ENCODE measurements at places on chromosomes 5 and 9.

DNA sequence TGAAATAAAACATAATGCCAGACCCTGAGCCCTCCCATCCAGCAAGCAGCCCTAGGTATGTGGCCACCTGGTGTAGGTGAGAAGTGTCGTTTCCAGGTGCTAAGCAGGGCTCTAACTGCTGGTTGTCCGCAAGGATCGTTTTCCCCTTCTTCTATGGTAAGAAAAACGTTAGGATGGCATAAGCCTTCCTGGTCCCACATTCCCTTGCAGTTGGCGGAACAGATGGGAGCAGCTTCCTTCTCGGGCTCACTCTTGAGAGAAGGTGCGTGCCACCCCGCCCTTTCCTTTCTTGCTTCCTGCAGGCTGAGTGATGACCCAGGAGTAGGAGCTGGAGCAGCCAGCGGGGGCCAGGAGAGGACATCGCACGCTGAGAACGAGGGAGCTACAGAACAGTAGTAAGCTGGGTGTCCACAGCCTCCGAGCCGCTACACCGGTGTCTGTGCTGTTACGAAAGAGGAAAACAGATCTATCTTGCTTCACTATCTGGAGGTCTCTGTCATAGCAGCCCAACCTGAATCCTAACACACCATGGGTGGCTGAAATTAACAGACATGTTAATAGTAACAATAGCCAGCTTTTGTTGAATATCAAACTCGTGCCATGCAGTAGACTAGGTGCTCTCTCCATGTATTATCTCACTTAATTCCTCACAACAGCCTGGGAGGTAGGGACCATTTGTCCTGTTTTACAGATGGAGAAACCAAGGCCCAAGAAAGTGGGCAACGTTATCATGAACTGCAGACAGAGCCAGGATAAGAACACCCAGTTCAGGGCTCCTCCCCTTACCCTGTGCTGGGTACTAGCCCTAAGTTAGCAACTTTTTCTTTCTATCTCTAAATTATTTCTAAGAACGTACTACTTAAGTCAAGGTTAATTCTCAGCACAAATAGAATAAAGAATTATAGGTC, 139.8 kb downstream of the COL23A1 start:
- no peak for DNase-seq

- no peak for DNase-seq
These were observed 102.8 kb upstream of the SMIM23 start for GRCh38 chr5:171682801-171683200.

DNA sequence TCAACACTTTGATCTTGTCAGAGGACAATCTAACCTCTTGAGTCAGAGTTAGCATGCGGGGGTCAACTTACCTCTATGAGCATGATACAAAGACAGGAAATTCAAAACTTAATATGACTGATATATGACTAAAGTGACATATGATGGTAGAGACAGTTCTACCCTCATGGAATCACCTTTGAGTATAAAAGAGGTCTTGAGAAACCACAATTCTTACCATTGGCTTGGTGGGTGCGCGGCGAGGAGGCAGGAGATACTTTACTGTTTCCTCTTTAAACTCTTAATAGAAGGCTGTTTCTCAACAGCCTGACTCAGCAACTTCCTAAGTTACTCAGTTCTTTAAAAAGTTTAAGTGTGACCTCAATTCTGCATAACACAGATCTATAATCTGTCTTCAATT, 372.8 kb downstream of the KIAA0825 start:
- DNase-seq: no peak

- no peak for DNase-seq
These were observed 272.2 kb downstream of the PLK2 start for GRCh38 chr5:58187432-58188261.

- no peak for DNase-seq
These were observed 367.7 kb upstream of the SLC30A5 start for GRCh38 chr5:68725905-68726683.

- no peak for DNase-seq
These were observed 10.3 kb downstream of the RUSC2 start for GRCh38 chr9:35500130-35500748.

DNA sequence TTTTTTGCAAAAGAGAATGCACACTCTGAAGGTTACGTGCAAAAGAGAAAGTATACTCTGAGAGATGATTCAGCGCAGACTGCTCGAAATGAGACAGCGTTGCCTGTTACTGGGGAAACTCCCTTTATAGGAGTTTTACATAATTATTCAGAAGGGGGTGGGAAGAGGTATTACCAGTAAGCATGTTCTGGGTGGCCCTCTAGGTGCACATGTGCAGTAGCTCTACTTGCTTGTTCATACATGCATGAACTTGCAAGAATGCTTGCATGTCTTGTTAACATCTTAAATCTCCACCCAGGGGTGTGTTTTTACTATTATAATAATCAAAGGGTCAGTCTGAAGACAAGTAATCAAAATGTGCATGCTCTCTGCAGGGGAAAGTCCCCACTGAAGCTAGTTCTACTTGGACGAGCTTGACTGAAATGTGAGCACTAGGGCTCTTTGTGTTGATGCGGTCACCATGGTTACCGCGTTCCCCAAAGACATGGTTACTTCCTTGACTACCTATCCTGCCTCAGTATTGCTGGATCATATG, 75.5 kb downstream of the SGCD start:
- peak; percentile 14 for DNase-seq

DNA sequence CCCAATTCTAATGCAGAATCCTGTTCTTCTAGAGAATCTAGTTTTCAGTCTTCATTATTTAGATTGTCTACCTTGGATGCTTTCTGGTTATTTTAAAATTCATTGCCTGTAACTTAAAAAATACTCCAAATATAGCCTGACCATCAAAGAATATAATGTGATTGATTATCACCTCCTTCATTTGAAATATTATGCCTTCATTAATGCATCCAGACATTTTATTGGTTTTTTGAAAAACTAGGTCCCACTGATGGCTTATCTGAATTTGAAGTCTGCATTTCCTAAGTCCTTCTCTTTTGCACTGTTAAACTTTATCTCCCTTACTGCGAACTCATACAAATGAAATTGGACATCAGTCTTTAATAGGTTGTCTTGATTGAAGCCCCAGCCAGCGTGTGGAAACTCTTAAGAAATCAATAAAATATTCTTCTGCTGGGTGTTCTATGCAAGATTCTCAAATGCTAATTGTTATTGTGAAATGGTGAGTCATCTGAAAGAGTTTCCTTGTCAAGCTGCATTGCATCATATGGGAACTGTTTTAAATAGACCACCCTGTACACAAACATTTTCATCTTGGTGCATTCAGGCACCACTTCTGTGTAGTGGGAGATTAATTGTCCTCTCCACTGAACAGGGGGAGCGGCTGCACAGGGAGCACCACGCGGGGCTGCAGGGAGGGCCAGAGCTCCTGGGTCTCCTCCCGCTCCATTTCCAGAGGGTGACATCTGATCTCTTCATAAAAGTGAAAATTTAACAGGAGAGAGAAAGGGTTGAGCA, 92.3 kb upstream of the FANCC start:
- no peak for DNase-seq

DNA sequence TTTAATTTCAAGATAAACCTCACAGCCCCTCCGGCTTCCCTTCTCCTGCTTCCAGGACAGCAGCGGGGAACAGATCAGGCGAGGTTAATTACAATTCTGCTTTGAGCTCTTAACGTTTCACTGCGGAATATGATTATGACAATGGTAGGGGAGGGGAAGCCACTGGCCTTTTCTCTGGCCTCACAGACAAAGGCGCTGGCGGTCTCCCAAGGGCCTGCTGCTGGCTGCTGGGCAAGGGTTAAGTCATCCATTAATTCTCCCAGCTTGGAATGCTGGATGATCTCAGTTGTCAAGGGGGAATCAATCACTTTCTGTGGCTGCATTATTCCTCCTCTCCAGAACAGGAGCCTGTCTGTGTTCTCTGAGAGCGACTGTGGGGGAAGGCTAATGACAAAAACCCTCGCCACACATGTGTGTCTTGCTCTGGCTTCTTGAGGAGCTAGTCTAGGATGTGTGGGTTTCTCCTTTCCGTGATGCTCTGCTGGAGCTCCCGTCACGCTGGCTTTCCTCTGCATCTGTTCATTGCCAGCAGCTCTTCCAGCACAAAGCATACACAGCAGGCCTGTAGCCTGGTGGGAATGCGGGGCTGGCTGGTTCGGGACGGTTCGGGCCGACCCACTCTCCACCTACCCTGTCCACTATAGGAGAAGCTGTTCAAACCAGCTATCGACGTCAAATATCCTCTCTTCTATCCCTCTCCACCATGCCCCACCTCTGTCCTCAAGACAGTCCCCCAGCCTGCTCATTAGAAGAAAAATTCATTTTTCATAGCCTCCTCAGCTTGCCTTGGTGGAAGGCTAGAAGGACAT, 82.8 kb downstream of the DCP2 start:
- DNase-seq: no peak

All from T-helper 22 cell (primary cell).